ENCODE measurements at places on chromosomes 6 and 20. TPM values are rescaled to one million over a fixed set of nuclear protein-coding genes. Genes with fewer than 3 reads are reported as not detected.

DNA sequence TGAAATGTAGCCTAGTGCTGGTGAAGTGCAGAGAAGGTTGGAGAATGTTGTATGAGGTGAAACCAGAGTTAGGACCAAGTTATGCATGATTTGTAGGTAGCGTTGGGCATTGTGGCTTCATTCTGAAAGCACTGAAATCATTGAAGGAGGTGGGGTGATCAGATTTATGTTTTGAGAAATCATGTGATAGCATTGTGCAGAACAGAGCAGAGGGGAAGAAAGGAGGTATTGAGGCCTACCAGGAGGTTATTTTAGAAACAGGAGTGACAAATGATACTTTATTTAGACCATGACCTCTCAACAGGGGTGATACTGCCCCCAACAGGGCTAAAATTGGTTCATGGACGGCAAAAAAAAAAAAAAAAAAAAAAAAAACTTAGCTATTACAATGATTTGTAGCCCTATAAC is 15.6 kb upstream of the HMGN3 start:
- no peak for DNase-seq

GRCh38 chr6:6858533-6858982 is 249.2 kb upstream of the RREB1 start:
- no peak for DNase-seq

RIPOR2 gene
- polyA plus RNA-seq: 32.3 TPM

MLIP gene
- 75.6 TPM for polyA plus RNA-seq

GRCh38 chr6:121135425-121135824 is 198.9 kb downstream of the TBC1D32 start:
- no peak for DNase-seq

GRCh38 chr20:56595746-56596475 is 33.2 kb upstream of the TFAP2C start:
- no peak for DNase-seq

GPR6 gene
- not detected for polyA plus RNA-seq

DNA sequence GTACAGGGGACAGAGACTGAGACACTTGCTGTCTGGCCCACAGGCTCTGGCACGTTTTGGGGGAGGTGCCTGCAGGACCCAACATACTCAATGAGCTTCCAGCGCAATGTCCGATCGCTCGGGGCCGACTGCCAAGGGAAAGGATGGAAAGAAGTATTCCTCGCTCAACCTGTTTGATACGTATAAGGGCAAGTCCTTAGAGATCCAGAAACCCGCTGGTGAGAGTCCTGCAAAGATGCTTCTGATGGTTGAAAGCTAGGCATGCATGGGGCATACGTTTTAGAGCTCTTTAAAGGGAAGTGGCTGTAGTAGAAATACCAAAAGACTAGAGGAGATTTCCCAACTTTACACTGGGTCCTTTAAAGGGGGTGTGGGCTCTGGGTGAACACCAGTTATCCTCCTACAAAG is 2.2 kb downstream of the PRRC2A start:
- no peak for DNase-seq

BIRC7 gene
- not detected for polyA plus RNA-seq

- no peak for DNase-seq
These were observed 3.0 kb downstream of the CFB start for GRCh38 chr6:31948753-31949413.

- no peak for DNase-seq
These were observed 33.7 kb upstream of the ME1 start for GRCh38 chr6:83464381-83465140.

NKX2-2 gene
- 0.07 TPM for polyA plus RNA-seq

DNA sequence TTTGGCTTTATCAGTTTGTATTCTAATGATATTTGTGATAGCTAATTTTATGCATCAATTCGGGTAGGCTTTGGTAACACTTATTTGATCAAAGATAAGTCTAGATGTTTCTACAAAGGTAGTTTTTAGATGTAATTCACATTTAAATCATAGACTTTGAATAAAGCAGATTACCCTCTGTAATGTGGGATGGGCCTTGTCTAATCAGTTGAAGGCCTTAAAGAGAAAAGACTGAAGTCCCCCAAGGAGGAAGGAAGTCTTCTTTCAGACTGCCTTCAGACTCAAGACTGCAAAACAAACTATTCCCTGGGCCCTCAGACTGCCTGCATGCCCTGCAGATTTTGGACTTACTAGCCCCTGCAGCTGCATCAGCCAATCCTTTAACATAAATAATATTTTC is 178.5 kb downstream of the TRDN start:
- no peak for DNase-seq

PRSS16 gene
- polyA plus RNA-seq: 0.23 TPM

DNA sequence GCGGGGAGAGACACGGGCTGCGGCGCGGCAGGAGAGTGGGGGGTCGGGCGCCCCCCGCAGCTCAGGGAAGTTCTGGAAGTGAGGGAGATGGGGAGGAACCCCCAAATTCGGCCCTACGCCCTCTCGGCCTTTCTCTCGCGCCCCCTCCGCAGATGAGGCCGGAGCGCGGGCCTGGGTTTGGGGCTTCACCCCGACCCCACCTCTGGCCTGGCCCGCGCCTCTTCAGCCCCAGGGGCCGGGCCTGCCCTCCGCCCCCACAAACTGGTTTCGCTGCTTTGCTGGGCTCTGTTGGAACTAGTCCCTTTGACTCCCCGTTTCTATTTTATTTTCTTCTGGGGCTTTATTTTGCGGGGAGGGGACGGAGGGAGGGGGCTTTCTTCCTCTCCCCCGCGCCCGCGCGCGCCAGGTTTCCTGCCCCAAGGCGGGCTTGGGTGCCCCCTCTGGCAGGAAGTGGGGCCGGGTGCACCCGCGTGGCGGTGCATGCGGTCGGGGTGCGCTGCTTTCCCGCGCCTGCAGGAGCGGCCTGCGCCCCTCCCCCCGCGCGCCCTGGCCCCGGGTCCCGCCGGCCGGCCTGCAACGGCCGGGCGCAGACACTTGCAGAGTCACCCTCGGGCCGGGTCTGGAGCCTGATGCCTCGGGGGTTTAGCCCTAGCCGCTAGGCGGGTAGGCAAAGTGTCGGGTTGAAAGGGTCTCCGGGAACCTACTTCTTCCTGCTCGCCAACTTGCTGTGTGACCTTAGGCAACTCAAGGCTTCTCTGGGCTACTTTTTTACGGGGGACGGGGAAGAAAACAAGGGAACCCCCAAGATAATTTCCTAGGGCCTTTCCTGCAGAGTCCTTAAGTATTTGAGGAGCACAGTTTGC is 1.3 kb downstream of the HMGA1 start:
- DNase-seq: no peak

- peak; percentile 91 for DNase-seq
These were observed 21.3 kb downstream of the PRKN start for GRCh38 chr6:162706232-162706631.

SIRPB1 gene
- polyA plus RNA-seq: 1.2 TPM

- DNase-seq: no peak
These were observed 199.6 kb upstream of the RREB1 start for GRCh38 chr6:6908121-6908520.

- no peak for DNase-seq
These were observed 215.3 kb upstream of the LRFN2 start for GRCh38 chr6:40802481-40802880.

C6orf163 gene
- not detected for polyA plus RNA-seq

DNA sequence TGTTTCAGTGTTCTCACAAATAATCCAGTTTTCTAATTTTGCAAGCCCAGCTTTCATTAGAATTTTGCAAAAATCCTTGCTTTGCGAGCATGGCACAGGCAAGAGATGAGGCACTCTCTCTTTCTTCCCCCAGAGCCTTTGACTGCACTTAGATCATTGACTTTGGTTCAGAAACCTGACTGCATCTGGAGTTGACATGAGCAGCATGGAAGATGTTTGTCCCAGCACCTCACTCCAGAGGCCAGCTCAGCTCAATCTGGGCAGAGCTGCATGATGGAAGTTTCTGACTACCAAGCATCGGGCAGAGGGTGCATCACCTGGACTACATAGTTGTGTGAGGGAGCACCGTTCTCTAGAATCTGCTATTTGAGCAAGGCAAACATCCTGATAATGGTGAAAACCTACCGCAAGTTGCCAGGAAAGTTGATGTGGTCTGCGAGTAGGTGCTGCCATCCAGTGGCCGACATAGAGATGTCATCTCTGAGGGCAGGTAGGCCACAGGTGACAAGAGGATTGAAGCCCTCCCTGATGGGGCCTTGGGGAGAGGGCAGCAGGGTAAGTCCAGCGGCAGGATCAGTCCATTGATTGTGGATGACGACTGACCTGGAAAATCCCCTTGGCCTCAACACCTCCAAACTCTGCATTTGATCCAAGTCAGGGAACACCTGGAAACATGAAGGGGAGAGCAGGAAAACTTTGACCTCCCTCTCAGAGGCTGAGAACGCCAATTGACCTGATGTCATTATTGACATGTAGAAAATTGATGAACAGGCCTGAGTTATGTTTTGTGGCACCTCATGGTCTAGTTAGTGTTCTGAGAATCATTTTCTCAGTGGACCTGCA is 3.8 kb upstream of the LPA start:
- no peak for DNase-seq

CTSA gene
- not detected for polyA plus RNA-seq

GSTA1 gene
- polyA plus RNA-seq: 0.28 TPM

DNA sequence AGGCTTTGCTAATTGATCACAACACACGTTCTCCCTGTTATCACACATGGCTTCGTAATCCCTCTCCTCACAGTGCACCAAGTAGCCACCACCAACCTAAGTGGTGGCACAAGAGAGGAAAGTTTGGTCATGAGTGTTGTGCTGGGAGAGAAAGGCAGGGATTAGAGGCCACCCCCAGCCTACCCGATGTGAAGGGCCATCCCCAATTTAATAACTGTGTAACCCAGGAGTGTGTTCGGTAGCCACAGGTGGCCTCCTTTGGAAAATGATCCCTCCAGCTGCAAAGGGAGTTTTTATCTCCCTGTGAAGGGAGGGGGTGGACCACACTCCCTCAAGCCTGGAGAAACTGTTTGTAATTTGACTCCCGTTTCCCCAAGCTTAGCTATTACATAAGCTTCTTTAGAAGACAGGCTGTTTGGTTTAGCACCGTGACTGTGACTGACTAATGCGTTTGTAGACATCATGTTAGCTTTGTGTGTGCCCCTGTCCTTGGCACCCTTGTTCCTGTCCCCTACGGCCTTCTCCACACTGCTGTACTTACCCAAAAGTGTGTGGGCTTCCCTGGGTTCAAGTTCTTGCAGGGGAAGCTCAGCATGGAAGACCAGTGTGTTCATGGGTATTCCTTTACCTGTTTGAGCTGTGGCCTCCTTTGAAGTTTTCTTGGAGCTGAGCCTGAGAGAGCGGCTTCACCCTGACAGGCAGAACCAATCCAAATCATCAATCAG is 20.6 kb downstream of the PPP1R16B start:
- DNase-seq: no peak

DNA sequence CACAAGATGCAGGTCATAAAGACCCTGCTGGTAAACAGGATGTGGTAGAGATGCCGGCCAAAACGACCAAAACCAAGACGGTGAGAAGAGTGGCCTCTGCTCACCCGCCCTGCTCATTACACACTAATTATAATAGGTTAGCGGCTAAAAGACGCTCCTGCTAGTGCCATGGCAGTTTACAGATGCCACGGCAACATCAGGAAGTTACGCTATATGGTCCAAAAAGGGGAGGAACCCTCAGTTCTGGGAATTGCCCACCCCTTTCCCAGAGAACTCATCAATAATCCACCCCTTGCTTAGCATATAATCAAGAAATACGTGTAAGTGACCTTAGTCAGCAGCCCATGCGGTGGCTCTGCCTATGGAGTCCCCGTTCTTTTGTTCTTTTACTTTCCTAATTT is 17.6 kb downstream of the BHLHE23 start:
- no peak for DNase-seq

GRCh38 chr20:51412333-51412871 is 130.1 kb downstream of the NFATC2 start:
- DNase-seq: peak; percentile 51

- no peak for DNase-seq
These were observed 147.0 kb downstream of the MTFR2 start for GRCh38 chr6:136102991-136103688.

GRCh38 chr6:82363428-82364086 is at the start of gene TPBG:
Gene TPBG, plus strand, starts transcription at chr6:82363817. Its CDS starts 1,145 bp downstream, at chr6:82364962.
- peak; percentile 70 for DNase-seq

GRCh38 chr6:166849749-166850183 is 106.6 kb downstream of the RNASET2 start:
- DNase-seq: no peak

GRCh38 chr6:84522135-84522549 is 242.3 kb downstream of the TBX18 start:
- no peak for DNase-seq

GRCh38 chr20:8183526-8183925 is 51.5 kb downstream of the PLCB1 start:
- no peak for DNase-seq

DNA sequence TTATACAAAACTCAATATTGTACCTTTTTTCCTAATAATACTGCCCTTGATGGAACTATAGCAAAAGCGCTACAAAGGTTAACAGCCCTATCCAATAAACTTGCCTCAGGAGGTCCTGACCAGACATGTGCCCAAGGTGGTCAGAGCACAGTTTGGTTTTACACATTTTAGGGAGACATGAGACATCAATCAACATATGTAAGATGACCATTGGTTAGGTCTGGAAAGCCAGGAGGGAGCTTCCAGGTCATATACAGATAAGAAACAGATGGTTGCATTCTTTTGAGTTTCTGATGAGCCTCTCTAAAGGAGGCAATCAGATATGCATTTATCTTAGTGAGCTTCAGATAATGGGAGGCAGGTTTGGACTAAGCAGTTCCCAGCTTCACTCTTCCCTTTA is 91.6 kb downstream of the PLG start:
- DNase-seq: no peak

- DNase-seq: no peak
These were observed 365.3 kb downstream of the RNF144B start for GRCh38 chr6:18752278-18753068.

- no peak for DNase-seq
These were observed 246.1 kb downstream of the LY86 start for GRCh38 chr6:6834356-6835222.

- no peak for DNase-seq
These were observed 51.9 kb downstream of the TRAM2 start for GRCh38 chr6:52524918-52525317.

DNA sequence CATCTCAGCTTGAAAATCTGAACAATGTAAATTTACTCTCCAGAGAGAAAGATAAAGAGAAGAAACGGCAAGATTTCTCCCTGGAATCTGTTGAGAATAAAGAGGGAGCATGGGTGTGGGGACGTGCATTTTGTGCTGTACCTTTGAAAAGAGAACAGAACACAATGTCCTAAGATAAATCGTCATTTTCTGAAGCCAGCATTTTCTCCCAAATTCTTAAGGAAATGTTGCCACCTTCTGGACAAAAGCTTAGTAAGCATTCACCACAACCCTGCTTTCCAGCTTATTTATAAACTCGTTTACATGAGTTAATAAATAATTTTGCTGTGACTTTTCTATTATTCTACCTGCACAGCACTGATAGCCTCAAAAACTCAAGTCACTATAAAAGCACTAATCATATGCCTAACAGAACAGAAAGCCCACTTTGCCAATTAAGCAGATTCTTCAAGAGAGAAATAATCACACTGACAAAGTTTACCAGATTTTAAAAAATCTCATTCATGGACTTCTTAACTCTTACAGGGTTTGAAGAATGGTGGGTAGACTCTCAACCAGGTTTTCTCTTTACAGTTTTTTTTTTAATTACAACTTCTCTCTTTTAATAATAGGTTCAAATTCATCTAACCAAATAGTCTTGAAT is 155.8 kb downstream of the MBOAT1 start:
- DNase-seq: peak; percentile 43

GRCh38 chr6:73177221-73177944 is 47.9 kb downstream of the KHDC1L start:
- DNase-seq: no peak

PM20D2 gene
- 42.0 TPM for polyA plus RNA-seq

GRCh38 chr6:77021778-77022177 is 441.5 kb downstream of the HTR1B start:
- no peak for DNase-seq

GRCh38 chr6:107534571-107535141 is 44.7 kb downstream of the SOBP start:
- DNase-seq: no peak

Measured in muscle of arm (tissue), 14 donors.